Stimulated activated CD4-positive, alpha-beta T cell treated with anti-CD3 and anti-CD28 coated beads, Interleukin-2, amount 100 ng/mL, for 24 hours (primary cell): ENCODE measurements at places on chromosomes 7 and 10.

- DNase-seq = no peak
Measured at GRCh38 chr7:82384051-82384464, 59.5 kb downstream of the CACNA2D1 start.

DNA sequence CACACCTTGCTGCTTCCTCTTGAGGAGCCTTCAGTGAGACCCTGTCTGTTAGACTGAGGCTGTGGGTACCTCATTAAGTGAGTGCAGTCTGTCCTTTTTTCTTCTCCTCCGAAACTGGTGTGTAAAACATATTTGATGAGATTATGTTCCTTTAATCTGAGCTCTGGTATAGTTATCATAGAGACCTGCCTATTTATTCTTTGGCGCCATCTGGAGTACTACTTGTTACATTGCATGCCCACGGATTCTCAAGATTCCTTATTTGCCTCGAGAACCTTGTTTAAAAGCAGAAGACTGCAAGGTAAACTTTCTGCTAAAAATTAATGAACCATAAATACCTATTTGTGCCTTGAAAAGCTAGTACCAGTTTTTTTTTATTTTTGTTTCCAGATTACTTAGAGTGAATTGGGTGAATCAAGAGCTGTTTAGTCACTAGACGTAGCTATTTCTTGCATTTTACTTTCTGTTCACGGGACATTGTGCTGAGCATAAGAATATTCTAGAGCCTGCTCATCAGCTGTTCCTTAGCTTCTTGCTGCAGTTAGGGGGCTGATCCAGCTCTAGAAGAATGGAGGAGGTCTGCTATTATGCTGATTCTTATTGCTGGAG lies 16.9 kb upstream of the STMP1 start:
- DNase-seq = no peak

DNA sequence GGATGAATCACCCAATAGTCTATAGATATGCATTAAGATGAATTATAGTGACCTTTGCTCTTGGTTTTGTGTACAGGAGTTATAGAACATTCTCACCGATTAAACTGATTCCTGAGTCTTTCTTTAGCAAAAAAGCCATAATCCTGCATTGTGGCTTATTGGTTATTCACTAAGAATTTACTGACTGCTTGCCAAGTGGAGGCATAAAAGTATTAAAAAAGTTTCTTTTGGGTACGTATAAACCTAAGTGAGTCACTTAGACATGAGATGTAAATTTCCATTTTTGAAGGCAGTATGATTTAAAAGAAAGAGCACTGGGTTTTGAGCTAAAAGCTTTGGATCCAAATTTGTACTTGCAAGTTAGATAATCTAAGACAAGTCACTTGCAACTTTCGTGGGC lies 100.7 kb downstream of the CDK6 start:
- DNase-seq = no peak

- DNase-seq = no peak
Measured at GRCh38 chr10:127415901-127416581, 133.1 kb upstream of the NPS start.

DNA sequence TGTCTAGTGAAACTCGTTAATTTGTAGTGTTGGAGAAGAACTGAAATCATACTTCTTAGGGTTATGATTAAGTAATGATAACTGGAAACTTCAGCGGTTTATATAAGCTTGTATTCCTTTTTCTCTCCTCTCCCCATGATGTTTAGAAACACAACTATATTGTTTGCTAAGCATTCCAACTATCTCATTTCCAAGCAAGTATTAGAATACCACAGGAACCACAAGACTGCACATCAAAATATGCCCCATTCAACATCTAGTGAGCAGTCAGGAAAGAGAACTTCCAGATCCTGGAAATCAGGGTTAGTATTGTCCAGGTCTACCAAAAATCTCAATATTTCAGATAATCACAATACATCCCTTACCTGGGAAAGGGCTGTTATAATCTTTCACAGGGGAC lies 187.6 kb downstream of the CFTR start:
- no peak for DNase-seq
